ENCODE measurements at places on chromosomes 3 and 15. TPM values are rescaled to one million over a fixed set of nuclear protein-coding genes. Genes with fewer than 3 reads are reported as not detected.

The LRRC28 gene
- total RNA-seq: 32.6 TPM

The GABRR3 gene
- not detected for total RNA-seq

- no peaks in the 10 kb centered on the region for H3K36me3 ChIP-seq
- H3K4me3 ChIP-seq: no peak overlapping the region
- no peak for DNase-seq
- no peak overlapping the region for H3K27ac ChIP-seq
These were observed 12.1 kb downstream of the EPHB1 start for GRCh38 chr3:134807189-134807588.

GRCh38 chr15:38899300-38899699 is 334.7 kb upstream of the RASGRP1 start:
- DNase-seq: peak; percentile 62
- H3K27me3 ChIP-seq: no peaks in the 10 kb centered on the region
- H3K4me3 ChIP-seq: no peak overlapping the region
- peak overlapping the region; percentile 37 for H3K27ac ChIP-seq

DNA sequence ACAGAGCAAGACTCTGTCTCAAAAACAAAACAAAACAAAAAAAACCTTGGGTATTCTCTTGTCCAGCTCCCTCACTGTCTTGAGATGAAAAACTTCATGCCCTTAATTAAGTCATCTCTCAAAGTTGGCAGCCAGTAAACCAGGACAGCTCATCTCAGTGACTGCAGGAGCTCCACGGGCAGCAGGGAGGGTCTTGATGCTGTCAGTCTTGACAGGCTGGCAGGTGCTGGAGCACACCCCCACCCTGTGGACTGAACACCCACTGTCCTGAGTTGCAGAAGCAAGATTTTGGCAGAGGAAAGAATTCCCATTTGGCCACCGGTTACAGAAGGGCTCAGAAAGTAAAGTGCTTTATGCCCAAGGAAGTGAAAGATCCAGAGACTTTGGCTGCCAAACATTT is 8.0 kb downstream of the DNAJA4 start:
- no peak overlapping the region for H3K4me3 ChIP-seq
- no peak for DNase-seq
- H3K36me3 ChIP-seq: no peaks in the 10 kb centered on the region
- H3K27ac ChIP-seq: no peak overlapping the region
- H3K27me3 ChIP-seq: no peaks in the 10 kb centered on the region
- H3K4me1 ChIP-seq: no peaks in the 10 kb centered on the region

DNA sequence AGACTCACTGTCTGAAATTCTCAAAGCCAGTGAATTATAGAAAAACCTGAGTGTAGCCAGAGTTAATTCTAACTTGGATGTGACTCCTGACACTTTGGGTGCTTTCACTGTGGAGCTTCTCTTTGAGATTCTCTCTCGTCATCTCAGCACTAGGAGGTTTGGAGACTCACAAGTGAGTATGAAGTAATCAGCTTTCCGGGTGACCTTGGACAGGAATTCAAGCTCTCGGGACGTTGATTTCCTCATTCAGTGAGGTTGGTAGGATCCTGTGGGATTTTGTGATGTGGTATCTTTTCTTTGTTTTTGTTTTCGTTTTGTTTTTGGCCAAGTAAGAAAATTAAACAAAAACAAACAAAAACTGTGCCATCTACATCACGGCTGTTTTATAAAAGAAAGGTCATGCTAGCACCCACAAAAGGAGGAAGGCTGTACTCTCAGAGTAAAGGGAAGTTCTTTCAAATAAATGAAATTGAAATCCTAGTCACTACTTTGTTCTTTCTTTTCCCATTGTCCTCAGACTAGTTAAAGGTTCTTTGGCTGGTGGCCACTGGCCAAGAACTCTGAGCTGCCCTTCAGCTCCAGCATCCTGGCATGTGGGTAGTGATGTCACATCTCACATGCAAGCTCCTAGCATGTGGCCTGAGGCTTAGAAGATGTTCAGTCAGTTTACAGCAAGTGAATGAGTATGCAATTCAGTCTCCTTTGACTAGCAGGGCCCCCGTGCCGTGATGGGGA is 263.3 kb upstream of the TPM1 start:
- no peaks in the 10 kb centered on the region for H3K27me3 ChIP-seq
- DNase-seq: peak; percentile 86
- no peak overlapping the region for H3K4me3 ChIP-seq
- peaks cover under 1% of the 10 kb centered on the region for H3K36me3 ChIP-seq
- H3K27ac ChIP-seq: peak overlapping the region; percentile 82

DNA sequence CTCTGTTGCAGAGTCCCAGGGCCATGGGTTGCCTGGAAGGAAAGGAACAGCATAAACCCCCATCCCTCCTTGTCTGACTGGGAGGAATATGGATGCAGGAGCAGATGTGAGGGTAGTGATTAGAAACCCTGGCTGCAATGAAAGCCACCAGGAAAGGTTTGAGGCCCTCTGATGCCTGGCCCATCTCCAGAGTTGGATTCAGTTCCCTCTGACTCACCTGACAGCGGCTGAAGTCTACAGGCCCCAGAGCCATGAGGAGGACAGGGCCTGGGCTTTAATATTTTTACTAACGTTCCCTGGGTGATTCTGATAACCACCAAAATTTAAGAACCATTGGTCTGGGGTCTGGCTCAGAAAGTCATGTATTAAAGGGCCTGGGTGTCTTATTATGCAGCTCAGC is 214.0 kb downstream of the EPHB1 start:
- H3K27ac ChIP-seq: no peak overlapping the region
- DNase-seq: no peak
- no peaks in the 10 kb centered on the region for H3K36me3 ChIP-seq
- no peaks in the 10 kb centered on the region for H3K4me1 ChIP-seq
- no peak overlapping the region for H3K4me3 ChIP-seq

The CORO2B gene
- total RNA-seq: 14.1 TPM

The KNL1 gene
- 3.5 TPM for total RNA-seq

The GOLGA6D gene
- not detected for total RNA-seq

GRCh38 chr3:90253131-90253530 is 1145.7 kb downstream of the EPHA3 start:
- H3K4me3 ChIP-seq: no peak overlapping the region
- H3K27ac ChIP-seq: no peak overlapping the region
- no peaks in the 10 kb centered on the region for H3K27me3 ChIP-seq
- no peaks in the 10 kb centered on the region for H3K36me3 ChIP-seq

DNA sequence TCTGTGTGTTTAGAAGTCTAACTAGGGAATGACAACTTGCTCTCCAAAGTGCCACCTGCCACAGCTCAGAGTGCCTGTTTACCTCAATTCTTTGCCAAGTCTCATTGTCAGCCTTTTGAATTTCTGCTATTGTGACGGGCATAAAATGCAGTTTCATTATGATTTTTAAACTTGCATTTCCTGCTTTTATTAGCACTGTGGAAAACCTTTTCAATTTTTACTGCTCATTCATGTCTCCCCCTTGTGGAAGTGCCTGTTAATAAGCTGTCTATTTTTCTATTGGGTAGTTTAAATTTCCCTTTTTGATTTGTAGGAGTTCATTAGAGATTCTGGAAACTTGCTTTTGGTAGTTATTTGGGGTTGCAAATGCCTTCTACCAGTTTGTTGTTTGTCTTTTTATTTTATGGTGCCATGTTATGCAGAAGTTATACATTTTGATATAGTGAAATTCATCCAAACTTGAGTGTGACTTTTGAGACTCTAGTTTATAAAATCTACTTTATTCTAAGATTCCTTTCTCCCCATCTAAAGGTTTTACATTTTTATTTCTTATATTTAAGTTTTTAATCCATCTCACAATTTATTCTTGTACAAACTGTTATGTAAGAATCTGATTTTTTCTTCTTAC is 53.9 kb upstream of the FRMD4B start:
- H3K4me1 ChIP-seq: peaks cover 4% of the 10 kb centered on the region
- H3K4me3 ChIP-seq: peak overlapping the region; percentile 16
- no peaks in the 10 kb centered on the region for H3K27me3 ChIP-seq

The ARGFX gene
- total RNA-seq: not detected

GRCh38 chr15:91114301-91114700 is 14.2 kb downstream of the SV2B start:
- no peak overlapping the region for H3K4me3 ChIP-seq
- no peaks in the 10 kb centered on the region for H3K27me3 ChIP-seq
- H3K36me3 ChIP-seq: no peaks in the 10 kb centered on the region
- DNase-seq: no peak
- H3K4me1 ChIP-seq: no peaks in the 10 kb centered on the region

DNA sequence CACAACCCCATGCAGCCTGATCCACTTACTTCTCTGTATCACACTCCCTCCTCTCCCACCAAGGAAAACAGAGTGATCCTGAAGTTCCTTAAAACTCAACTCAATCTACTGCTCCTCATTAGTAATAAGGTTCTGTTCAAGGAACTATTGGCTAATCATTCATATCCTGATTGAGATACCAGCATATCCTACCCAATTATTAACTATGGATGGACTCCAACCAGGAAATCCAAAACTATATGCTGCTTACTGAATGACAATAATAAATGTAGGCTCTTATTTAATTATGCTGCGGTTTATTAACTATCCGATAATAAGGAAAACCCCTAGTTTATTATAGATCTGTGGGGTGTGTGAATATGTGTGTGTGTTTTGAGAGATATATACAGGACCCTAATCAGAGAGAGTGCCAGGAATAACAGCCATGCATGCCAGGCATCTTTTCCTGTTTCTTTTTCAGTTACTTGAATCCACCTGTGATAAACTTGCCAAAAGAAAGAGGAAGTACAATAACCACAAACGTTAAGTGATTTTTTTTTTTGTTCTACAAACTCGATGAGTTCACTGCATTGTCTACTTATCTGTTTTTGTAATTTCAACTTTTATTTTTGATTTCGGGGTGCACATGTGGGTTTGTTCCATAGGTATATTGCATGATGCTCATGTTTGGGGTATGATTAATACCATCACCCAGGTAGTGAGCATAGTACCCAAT is 1031.7 kb upstream of the CFAP20DC start:
- H3K27ac ChIP-seq: no peak overlapping the region
- no peak for DNase-seq
- no peak overlapping the region for H3K4me3 ChIP-seq
- no peaks in the 10 kb centered on the region for H3K36me3 ChIP-seq
- H3K4me1 ChIP-seq: no peaks in the 10 kb centered on the region

The SUCNR1 gene
- total RNA-seq: under 0.01 TPM

GRCh38 chr15:89785774-89786140 is 9.6 kb downstream of the MESP2 start:
- peaks cover 10% of the 10 kb centered on the region for H3K4me1 ChIP-seq
- no peak for DNase-seq
- peaks cover 57% of the 10 kb centered on the region for H3K36me3 ChIP-seq
- no peaks in the 10 kb centered on the region for H3K27me3 ChIP-seq

The GOLGA8Q gene
- 0.36 TPM for total RNA-seq

The CTXN2 gene
- total RNA-seq: not detected

- H3K27ac ChIP-seq: no peak overlapping the region
- H3K4me1 ChIP-seq: no peaks in the 10 kb centered on the region
- no peak overlapping the region for H3K4me3 ChIP-seq
- H3K27me3 ChIP-seq: peaks cover 3% of the 10 kb centered on the region
- DNase-seq: no peak
- no peaks in the 10 kb centered on the region for H3K36me3 ChIP-seq
These were observed 403.0 kb upstream of the RBMS3 start for GRCh38 chr3:28877912-28878311.

The KLF15 gene
- total RNA-seq: 4.4 TPM

GRCh38 chr3:146133441-146133840 is 27.5 kb downstream of the PLOD2 start:
- H3K27me3 ChIP-seq: no peaks in the 10 kb centered on the region
- no peak for DNase-seq
- H3K36me3 ChIP-seq: peaks cover 16% of the 10 kb centered on the region
- no peak overlapping the region for H3K4me3 ChIP-seq
- peaks cover 64% of the 10 kb centered on the region for H3K4me1 ChIP-seq

DNA sequence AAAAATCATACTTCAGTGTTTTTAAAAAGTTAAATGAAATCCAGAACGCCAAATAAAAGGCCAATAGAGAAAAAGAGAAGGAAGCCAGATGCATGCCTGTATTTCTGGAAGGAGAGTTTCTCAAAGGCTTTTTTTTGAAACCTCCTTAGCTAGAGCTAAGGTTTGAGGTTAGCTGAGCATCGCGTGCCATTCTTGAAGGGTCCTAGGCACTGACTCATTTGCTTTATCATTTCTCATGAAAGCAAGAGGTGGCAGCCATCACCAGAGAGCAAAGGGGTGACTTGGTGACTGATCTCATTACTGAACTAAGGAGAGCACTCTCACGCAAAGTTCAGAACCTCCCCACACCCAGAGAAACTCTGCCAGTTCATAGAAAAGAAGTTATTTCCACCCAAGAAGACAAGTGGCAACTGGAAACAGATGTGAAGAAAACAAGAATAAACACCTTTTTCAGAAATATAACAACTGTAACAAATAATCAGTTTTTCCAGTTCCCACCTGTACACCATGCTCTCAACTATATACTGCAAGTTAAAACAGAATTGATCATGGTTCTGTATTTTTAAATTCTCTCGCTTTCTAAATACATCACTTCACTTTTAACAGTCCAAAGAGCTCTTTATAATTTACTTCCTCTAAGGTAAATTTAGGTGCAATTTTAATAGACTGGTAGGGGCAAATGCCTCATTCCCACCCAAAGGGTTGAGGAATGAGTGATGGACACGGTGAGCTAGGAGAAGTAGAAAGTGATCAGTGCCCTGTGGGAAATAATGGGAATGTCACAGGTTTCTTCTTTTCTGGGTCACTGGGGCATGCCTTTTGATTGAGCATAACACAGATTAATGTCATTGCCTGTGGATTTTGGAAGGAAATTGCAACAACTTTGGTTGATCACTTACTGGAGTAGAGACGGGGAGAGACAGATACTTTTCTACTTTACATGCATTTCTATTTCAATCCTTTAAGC is 24.7 kb downstream of the GPR15 start:
- no peaks in the 10 kb centered on the region for H3K4me1 ChIP-seq
- H3K27ac ChIP-seq: no peak overlapping the region
- DNase-seq: no peak
- no peak overlapping the region for H3K4me3 ChIP-seq

The CD96 gene
- total RNA-seq: under 0.01 TPM

The CCR8 gene
- not detected for total RNA-seq

DNA sequence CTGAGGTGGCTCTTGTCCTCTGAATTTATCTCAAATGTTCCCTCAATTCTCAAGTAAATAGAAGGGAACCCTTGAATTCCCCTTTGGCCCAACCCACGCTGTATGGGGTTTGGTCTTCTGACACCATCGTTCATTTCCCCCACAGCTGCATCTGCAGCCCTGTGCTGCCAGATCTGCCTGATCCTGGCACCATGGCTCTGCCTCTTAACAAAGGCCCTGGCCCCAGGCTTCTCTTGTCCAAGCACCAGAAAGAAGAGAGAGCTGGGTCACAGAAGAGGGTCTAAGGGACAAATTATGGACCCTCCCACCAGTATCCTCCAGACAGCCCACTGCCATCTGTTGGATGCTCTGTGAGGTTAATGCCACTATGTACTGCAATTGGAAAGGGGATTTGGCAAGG is 1.8 kb downstream of the MAP1A start:
- no peaks in the 10 kb centered on the region for H3K27me3 ChIP-seq
- peak; percentile 32 for DNase-seq
- H3K4me1 ChIP-seq: peaks cover 32% of the 10 kb centered on the region
- H3K4me3 ChIP-seq: peak overlapping the region; percentile 98
- H3K36me3 ChIP-seq: peaks cover 44% of the 10 kb centered on the region
- H3K27ac ChIP-seq: no peak overlapping the region

GRCh38 chr3:32626631-32627030 is 56.0 kb upstream of the DYNC1LI1 start:
- no peak overlapping the region for H3K27ac ChIP-seq
- no peaks in the 10 kb centered on the region for H3K36me3 ChIP-seq
- DNase-seq: peak; percentile 74
- H3K4me3 ChIP-seq: no peak overlapping the region
- no peaks in the 10 kb centered on the region for H3K27me3 ChIP-seq
- H3K4me1 ChIP-seq: no peaks in the 10 kb centered on the region

The GXYLT2 gene
- total RNA-seq: 75.1 TPM

The GPR156 gene
- total RNA-seq: 0.88 TPM
